ENCODE measurements at places on chromosomes 6 and 20.

- no peak overlapping the region for H3K4me3 ChIP-seq
- H3K27ac ChIP-seq, result no peak overlapping the region
- H3K27me3 ChIP-seq, result no peaks in the 10 kb centered on the region
- H3K4me1 ChIP-seq, result no peaks in the 10 kb centered on the region
- DNase-seq, result no peak
- no peaks in the 10 kb centered on the region for H3K36me3 ChIP-seq
Observed at GRCh38 chr6:102759415-102759814, 1365.9 kb downstream of the GRIK2 start.

DNA sequence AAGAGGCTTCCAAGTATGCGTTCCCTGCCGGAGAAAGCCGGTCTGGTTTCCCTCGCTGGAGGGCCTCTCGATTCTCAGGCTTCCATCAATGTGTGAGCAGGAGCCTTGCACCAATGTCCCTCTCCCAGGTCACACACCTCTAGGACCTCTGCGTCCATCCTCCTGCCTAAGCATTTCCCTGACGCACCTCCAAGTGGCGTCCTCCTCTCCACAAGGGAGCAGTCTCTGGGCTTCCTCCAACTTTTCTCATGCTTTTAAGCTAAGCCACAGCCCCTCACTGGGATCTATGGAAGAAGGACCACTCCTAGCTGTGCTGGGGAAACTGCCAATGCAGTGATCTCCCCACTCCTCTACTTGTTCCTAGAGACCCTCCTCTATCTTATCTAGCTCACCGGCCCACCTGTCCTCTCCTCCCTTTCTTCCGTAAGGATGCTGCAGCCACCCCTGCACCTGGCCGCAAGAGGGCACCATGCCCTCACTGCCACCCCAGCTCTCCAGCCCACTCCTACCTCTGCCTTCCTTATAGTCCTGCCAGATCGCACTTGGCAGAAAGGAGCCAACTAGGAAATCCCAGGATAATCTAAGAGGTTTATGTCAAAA, 258.7 kb downstream of the LRFN2 start:
- no peak overlapping the region for H3K4me3 ChIP-seq
- H3K27me3 ChIP-seq, result no peaks in the 10 kb centered on the region
- no peaks in the 10 kb centered on the region for H3K4me1 ChIP-seq
- H3K36me3 ChIP-seq, result no peaks in the 10 kb centered on the region
- no peak for DNase-seq

- DNase-seq, result no peak
- H3K4me3 ChIP-seq, result no peak overlapping the region
- H3K36me3 ChIP-seq, result no peaks in the 10 kb centered on the region
- H3K4me1 ChIP-seq, result no peaks in the 10 kb centered on the region
Observed at GRCh38 chr20:53208110-53208832, 236.1 kb downstream of the TSHZ2 start.

DNA sequence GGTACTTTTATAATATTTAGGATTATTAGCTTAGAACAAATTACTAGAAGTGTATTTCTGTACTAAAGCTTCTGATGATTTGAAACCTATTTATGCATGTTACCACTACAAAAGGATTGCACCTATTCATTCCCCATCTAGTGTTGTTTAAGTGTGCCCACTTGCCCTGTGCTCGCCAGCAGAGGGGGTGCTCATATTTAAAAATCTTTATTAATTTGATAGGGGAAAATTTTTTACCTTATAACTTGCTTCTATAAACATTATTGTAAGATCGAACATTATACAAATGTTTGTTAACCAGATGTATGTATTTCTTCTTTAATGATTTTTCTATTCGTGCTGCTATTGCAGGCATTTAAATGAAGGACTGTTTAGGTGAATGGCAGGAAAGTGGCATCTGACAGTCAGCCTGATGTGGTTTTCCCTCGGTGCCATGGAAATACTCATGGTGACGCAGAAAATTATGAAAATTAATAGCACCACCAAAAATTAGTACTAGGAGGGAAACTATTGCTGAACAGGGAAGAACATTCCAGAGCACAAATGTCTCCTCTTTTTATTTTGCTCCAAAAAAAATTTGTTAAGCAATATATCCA, 44.1 kb upstream of the FNDC1 start:
- no peaks in the 10 kb centered on the region for H3K4me1 ChIP-seq
- no peaks in the 10 kb centered on the region for H3K27me3 ChIP-seq
- no peak overlapping the region for H3K4me3 ChIP-seq
- H3K27ac ChIP-seq, result no peak overlapping the region

DNA sequence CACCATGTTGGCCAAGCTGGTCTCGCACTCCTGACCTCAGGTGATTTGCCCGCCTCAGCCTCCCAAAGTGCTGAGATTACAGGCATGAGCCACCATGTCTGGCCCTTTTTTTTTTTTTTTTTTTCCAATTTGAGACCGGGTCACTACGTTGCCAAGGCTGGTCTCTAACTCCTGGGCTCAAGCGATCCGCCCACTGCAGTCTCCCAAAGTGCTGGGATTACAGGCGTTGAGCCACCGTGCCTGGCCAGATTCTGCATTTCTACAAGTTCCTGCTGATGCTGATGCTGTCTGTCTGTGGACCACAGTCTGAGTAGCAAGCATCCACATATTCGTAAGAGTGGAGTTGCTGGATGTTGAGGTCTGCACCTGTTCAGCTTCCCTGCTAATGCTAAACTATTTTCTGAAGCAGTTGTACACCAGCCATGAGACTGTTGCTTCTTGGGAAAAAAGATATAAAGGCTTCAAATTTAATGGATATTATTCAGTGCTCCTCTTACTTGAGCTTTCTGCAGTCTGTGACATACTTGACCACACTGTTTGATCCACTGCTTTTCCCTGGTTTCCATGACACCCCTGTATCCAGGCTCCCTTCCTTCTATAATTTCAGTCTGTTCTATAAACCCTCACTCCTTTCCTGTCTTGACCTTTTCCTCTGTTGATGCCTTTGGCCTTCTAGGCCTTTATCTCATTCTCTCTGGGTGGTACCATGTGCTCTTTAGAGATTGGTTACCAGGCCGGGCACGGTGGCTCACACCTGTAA, 10.1 kb upstream of the ZBTB12 start:
- H3K4me3 ChIP-seq, result no peak overlapping the region
- DNase-seq, result no peak
- H3K4me1 ChIP-seq, result no peaks in the 10 kb centered on the region
- H3K27me3 ChIP-seq, result no peaks in the 10 kb centered on the region
- no peaks in the 10 kb centered on the region for H3K36me3 ChIP-seq

DNA sequence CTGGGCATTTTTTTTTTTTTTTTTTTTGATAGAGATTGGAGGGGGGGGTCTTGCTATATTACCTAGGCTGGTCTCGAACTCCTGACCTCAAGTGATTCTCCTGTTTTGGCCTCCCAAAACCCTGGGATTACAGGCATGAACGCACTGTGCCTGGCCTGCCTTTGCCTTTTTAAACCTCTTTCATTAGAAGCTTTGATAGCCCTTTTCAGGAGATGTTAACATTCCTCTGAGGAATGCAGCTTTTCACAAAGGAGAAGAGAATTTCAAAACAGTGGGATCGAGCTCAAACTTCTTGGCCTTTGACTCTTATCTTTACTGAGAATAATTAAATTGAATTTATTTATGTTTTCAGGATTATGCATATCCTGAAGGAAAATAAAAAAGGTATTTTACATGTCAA, 31.3 kb downstream of the SLC26A8 start:
- no peaks in the 10 kb centered on the region for H3K4me1 ChIP-seq
- H3K4me3 ChIP-seq, result no peak overlapping the region
- no peaks in the 10 kb centered on the region for H3K36me3 ChIP-seq
- no peak overlapping the region for H3K27ac ChIP-seq
- no peak for DNase-seq
